ENCODE measurements at places on chromosomes 6 and 20.

GRCh38 chr6:10565913-10566312 is 44.8 kb downstream of the GCNT2 start:
- DNase-seq: no peak

DNA sequence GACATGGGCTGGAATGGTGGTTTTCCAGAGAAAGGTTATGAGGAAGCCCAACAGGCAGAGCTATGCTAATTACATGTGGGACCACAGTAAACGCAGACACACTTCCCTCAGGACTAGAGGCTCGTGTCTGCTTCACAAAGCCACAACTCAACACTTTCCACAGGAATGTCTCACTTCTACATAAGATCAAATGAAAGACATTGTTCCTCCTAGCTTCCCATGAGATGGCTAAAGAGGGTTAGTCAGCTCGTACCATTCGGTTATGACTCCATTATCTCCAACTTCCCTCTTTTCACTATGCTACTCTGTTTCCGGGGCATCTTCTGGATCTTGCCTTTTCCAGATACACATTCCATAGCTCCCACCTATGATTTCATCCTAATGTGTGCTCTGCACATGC is 29.1 kb upstream of the ZC3H12D start:
- no peak for DNase-seq

GRCh38 chr6:26126394-26127235 is 39.4 kb downstream of the HFE start:
- DNase-seq: no peak

DNA sequence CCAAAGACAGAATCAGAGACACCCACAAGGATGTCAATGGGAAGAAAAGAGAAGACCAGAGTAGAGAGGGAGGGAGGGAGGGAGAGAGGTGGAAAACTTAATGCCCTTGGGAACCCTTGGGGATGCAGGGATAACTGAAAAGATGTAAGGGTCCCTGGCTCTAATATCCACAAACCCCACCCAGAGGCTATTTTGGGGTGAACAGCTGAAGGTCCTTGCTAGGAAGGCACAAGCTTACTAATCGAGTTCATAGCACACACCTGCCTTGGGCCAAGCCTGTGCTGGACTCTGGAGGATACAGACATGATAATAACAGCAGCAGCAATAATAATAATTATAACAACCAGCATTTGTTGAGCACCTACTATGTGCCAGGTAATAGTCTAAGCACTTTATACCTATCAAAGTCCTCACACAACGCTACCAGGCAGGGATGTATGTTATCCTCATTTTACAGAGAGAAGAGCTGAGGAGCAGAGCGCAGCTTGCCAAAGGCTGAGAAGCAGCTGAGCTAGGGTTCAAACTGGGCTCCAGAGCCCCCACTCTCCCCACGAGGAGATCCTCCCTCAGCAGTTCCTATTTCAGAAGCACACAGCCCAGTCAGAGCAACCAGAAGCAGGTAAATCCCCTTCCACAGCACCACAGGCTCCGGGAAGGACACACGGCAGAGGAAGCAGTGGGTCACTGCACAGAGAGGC is 174.2 kb downstream of the ANKRD60 start:
- DNase-seq: no peak

GRCh38 chr6:166058064-166058739 is 109.4 kb downstream of the TBXT start:
- DNase-seq: no peak

- no peak for DNase-seq
These were observed 11.3 kb upstream of the TRAM2 start for GRCh38 chr6:52588087-52588709.

GRCh38 chr6:34132486-34133185 is 13.3 kb downstream of the GRM4 start:
- DNase-seq: peak; percentile 68

DNA sequence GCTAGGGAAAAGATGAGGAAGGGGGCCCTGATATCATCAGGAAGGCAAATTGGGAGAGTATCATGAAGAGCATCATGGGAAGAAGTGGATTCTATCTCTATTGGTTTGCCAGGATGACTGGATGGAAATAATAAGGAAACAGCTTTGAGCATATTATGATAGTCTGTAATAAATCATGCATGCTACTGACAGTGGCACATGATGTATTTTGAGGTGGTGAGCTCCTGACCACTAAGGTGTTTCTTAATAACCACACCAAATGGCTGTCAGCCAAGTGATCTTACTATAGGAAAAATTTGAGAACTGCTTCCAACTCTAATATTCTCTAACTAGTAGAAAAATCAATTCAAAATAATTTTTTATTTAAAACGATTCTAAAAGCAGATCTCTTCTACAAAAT is 548.4 kb upstream of the JAG1 start:
- no peak for DNase-seq

GRCh38 chr6:143262859-143263258 is 187.6 kb downstream of the ADAT2 start:
- no peak for DNase-seq

GRCh38 chr20:58791286-58791685 is 59.4 kb downstream of the GNAS-AS1 start:
- DNase-seq: no peak

DNA sequence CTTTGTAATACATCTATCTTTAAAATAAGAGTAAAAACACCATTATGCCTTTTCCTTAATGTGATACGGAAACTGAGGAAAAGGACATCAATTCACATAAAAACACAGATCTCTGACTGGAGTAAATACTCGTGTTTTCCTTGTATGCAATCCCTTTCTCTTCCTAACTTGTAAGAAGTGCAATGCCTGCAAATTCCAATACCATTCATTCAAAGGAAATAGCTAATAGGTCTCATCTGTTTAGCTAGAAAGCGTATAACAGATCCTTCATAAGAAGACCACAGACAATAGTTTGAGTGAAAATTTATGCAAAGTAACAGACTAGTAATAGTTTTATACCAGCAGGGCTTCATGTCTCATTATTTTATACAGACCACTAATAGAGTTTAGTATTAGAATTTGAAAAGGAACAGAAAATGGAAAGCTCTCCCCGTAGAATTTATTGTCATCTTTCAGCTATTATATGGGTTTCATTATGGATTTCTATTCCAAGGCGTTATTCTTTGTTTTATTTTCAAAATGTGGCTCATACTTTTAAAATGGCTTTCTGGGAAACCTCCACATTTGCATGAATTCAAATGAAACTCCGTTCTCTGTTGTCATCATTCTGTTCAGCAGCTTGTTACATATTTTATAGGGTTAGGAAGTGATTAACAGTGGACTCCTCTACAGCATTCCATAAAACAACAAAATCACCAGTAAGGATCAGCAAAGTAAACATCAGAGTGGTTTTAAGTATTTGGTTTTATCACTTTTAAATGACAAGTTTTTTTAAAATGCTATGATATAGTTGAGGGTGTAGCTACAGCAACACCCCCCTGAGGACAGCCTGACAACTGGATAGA is 186.7 kb downstream of the BTBD9 start:
- no peak for DNase-seq

Measured in Karpas-422 (cell line).